ENCODE measurements at places on chromosomes 13 and 19. TPM values are rescaled to one million over a fixed set of nuclear protein-coding genes. Genes with fewer than 3 reads are reported as not detected.

CEACAM4 gene
- total RNA-seq: not detected

CGB3 gene
- total RNA-seq: not detected

TTC9B gene
- not detected for total RNA-seq

GRK1 gene
- total RNA-seq: 0.21 TPM

ZNF628 gene
- 5.6 TPM for total RNA-seq

FCER2 gene
- total RNA-seq: 2.6 TPM

GAPDHS gene
- not detected for total RNA-seq
